ENCODE measurements at places on chromosomes 16 and 17. TPM values are rescaled to one million over a fixed set of nuclear protein-coding genes. Genes with fewer than 3 reads are reported as not detected.

- peak overlapping the region; percentile 64 for H3K27ac ChIP-seq
- no peaks in the 10 kb centered on the region for H3K36me3 ChIP-seq
- DNase-seq: no peak
- no peak overlapping the region for H3K4me3 ChIP-seq
- H3K4me1 ChIP-seq: peaks cover 16% of the 10 kb centered on the region
These were observed 44.9 kb downstream of the USP22 start for GRCh38 chr17:20997711-20998570.

CBFA2T3 gene
- total RNA-seq: under 0.01 TPM

SLFN12L gene
- 2.8 TPM for total RNA-seq

DNA sequence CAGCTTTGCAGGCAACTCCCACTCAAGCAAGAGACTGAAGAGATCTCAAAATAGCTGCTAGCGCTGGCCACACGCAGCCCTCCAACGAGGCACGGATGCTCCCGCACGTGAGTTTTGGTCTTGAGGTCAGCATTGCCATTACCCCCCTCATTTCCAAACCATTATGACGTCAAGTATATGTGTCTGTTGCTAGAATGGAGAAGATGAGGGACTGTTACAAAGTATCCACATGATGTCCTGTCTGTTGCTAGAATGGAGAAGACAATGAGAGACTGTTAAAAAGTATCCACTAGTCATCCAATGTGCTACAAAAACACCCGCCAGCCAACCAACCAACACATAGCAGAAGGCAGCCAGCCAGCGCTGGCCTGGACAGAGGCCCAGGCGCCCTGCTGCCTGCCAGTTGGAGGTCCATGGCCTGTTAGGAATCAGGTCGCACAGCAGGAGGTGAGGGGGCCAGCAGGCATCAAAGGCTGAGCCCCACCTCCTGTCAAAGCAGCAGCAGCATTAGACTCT lies 24.8 kb downstream of the KLHDC4 start:
- H3K27me3 ChIP-seq: no peaks in the 10 kb centered on the region
- H3K4me1 ChIP-seq: no peaks in the 10 kb centered on the region
- no peak for DNase-seq
- no peak overlapping the region for H3K4me3 ChIP-seq

DNA sequence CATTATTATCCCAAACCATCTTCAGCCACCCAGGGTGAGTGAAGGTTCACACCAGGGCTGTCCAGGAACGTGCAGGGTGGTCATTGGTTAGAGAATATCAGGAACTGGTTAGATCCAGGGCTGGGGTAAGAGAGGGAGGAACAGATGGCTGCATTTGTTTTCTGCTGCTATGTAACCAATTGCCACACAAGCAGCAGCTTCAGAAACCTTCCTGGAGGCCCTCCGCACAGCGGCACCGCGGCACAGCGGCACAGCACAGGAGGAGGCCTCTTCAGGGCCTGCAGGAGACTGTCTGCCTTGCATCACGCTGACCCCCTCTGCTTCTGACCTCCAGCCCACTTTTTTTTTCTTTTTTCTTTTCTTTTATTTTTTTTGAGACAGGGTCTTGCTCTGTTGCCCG lies 86.1 kb downstream of the KCNJ12 start:
- no peak overlapping the region for H3K4me3 ChIP-seq
- no peak for DNase-seq
- no peaks in the 10 kb centered on the region for H3K4me1 ChIP-seq
- no peaks in the 10 kb centered on the region for H3K36me3 ChIP-seq
- H3K27ac ChIP-seq: no peak overlapping the region
- no peaks in the 10 kb centered on the region for H3K27me3 ChIP-seq

GRCh38 chr17:78714534-78714933 lies 67.5 kb downstream of the CYTH1 start:
- no peak for DNase-seq
- no peak overlapping the region for H3K4me3 ChIP-seq
- H3K4me1 ChIP-seq: peaks cover 19% of the 10 kb centered on the region
- no peaks in the 10 kb centered on the region for H3K36me3 ChIP-seq
- no peaks in the 10 kb centered on the region for H3K27me3 ChIP-seq

DNA sequence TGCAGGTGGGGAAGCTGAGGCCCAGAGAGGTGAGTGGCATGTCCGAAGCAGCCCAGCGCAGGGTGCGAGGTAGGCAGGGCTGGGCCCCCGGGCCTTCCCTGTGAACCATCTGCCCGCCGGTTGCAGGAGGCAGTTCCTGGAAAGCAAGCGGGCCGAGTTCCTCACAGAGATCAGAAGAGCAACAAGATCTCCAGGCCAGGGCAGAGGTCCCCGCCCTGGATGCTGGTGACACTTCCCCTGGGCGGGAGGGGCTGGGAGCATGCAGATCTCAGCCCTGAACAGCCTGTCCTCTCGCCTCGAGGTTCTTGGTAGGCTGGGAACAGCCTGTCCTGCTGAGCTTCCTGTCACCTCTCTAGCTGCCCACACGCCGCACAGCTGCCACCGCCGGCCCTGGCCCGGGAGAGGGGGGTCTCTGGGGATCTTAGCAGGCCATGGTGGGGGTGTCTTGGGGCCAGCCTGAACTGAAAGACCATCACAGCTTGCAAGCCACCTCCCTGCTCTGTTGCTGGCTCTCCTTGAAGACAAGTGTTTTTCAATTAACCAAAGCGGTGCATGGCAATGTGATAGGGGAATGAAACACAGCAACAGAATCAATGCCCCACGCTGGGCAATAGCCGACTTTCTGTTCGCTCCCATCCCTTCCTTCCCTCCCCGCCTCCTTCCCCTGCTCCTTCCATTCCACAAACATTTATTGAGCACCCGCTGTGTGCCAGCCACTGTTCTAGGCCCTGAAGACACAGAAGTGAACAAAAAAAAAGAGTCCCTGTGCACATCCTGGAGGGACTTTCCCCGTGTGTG lies 31.7 kb downstream of the SOCS1 start:
- no peaks in the 10 kb centered on the region for H3K4me1 ChIP-seq
- H3K36me3 ChIP-seq: no peaks in the 10 kb centered on the region
- H3K27ac ChIP-seq: no peak overlapping the region
- DNase-seq: peak; percentile 41
- no peaks in the 10 kb centered on the region for H3K27me3 ChIP-seq

GRCh38 chr16:1489077-1489476 lies 333 bp upstream of the PTX4 start:
- no peak overlapping the region for H3K27ac ChIP-seq
- H3K4me1 ChIP-seq: peaks cover 4% of the 10 kb centered on the region
- no peaks in the 10 kb centered on the region for H3K27me3 ChIP-seq
- DNase-seq: no peak

DNA sequence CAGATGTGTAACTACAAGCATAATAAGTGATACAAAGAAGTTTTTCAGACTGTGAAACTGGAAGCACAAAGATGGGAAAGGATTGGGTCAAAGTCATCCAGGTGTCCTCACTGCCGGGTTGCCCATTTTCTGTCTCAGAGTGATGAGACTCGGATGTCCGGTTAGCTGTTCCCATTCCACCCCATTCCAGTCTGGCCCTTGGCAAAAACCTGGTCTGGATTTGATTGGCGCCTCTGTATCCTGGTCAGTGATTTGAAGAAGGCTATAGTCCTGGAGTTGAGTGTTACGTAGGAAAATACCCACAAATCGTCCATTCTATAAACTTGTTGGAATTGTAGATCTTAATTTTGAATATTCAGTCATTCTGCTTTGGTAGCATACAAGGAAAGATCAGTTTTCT lies 19.9 kb upstream of the PHKG2 start:
- no peaks in the 10 kb centered on the region for H3K27me3 ChIP-seq
- H3K27ac ChIP-seq: no peak overlapping the region
- H3K4me3 ChIP-seq: no peak overlapping the region
- no peaks in the 10 kb centered on the region for H3K4me1 ChIP-seq
- no peaks in the 10 kb centered on the region for H3K36me3 ChIP-seq
- DNase-seq: no peak

CDC6 gene
- total RNA-seq: not detected
